AG08395 (cell line): ENCODE measurements at places on chromosomes 6 and 20.

DNA sequence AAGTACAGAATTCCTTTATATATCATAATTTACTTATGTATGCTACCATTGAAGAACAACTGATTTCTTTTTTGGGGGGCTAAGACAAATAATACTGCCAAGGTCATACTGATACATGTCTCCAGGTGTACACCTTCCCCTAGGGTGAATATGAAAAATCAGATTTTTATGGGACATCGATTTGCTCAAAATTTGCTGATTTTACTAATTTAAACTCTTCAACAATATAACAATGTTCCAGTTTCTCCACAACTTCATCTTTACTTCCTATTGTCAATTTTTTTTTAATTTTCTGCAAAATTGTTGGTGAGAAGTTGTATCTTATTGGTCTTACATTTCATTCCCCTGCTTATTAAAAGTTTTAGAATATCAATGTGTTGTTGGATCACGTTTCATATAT, 495.4 kb upstream of the MANEA start:
- DNase-seq, result no peak

- DNase-seq, result no peak
These were observed 94.0 kb downstream of the ADGRG6 start for GRCh38 chr6:142395768-142396231.

DNA sequence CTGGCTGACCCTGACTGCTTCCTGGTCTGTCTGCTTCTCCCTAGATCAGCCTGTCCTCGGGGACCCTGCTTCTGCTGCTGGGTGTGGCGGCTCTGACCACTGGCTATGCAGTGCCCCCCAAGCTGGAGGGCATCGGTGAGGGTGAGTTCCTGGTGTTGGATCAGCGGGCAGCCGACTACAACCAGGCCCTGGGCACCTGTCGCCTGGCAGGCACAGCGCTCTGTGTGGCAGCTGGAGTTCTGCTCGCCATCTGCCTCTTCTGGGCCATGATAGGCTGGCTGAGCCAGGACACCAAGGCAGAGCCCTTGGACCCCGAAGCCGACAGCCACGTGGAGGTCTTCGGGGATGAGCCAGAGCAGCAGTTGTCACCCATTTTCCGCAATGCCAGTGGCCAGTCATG, 6.3 kb downstream of the NRSN2 start:
- no peak for DNase-seq

GRCh38 chr20:63378626-63379025, 17.5 kb upstream of the CHRNA4 start:
- no peak for DNase-seq

GRCh38 chr6:158817728-158818580, 1.2 kb downstream of the EZR start:
- peak; percentile 92 for DNase-seq
